ENCODE measurements at places on chromosomes 6 and 20. TPM values are rescaled to one million over a fixed set of nuclear protein-coding genes. Genes with fewer than 3 reads are reported as not detected.

Gene CD93
- total RNA-seq = 45.4 TPM

Gene FOXC1
- 9.8 TPM for total RNA-seq

Gene UNC5CL
- 0.25 TPM for total RNA-seq

Gene MAD2L1BP
- 58.4 TPM for total RNA-seq

Gene LAMP5
- total RNA-seq = 0.74 TPM

Gene COL20A1
- not detected for total RNA-seq

Gene TTBK1
- total RNA-seq = not detected

DNA sequence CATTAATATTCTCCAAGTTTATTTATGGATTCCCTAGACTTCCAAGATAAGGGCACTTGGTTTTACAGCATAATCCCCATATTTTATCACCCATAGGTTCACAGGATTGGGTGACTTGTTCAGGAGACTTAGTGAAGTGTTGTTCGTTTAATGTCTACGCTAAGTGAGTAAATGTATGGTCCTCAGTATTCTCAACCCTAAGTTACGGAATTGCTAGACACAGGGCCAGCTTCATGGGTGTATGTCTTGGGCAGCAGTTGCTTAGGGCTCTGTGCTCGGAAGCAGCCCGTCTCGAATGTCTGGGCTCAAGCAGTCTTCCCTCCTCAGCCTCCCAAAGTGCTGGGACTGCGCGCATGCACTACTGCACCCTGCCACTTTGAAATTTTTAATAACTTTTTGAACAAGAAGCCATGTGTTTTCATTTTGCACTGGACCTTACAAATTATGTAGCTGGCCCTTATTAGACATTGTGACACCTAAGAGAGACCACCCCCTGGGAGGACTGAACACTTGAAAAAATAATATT is 91.5 kb upstream of the ZNF217 start:
- no peak for DNase-seq

DNA sequence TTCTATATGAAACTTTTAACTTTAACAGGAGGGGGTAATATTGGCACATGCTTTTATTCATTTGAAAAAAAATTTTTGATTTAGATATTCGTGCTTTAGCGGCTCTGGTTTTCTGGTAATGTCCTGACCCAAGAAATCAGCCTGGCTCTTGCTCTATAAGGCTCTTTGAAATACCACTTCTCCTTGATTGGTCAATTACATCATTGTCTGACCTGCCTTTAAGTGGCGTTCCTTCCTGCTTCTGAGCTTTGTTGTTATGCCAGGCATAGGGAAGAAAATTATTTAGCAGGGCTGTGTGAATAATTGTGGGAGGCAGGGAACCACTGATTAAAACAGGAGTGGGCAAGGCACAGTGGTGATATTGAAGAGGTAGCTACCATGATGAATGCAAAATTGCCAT is 3.9 kb downstream of the RNF144B start:
- DNase-seq = no peak

DNA sequence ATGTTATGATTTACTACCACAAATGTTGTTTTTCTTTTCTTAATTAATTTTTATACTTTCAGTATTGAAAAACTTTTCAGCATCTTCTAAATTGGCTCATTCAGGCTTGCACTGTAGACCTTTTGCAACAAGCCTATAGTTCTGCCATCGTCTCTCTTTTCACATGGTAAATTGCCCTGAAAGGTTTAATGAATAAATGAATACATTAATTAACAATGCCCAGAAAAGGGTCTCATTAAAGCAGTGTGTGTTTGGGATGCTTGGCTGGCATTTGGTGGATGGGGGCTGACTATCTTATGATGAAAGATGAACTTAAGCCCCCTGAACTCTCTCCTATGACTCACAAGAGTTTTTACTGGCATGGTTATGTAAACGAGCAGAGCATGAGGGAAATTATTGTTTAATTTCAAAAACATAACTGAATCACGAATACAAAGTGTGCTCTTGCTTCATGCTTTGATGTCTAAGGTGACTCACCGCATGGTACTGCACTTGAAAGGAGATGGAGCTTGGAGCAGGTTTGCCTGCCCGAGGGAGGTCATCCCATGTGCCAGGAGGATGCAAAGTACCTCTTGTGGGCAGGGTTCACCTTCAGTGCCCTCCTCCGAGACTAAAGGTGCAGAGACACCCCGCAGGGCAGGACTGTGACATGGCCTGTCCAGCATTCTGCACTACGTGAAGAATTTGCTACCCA is 13.8 kb upstream of the PCK1 start:
- no peak for DNase-seq

- no peak for DNase-seq
Observed at GRCh38 chr6:32075781-32076180, 33.4 kb downstream of the TNXB start.

GRCh38 chr6:101776919-101777350 is 383.4 kb downstream of the GRIK2 start:
- DNase-seq = no peak

DNA sequence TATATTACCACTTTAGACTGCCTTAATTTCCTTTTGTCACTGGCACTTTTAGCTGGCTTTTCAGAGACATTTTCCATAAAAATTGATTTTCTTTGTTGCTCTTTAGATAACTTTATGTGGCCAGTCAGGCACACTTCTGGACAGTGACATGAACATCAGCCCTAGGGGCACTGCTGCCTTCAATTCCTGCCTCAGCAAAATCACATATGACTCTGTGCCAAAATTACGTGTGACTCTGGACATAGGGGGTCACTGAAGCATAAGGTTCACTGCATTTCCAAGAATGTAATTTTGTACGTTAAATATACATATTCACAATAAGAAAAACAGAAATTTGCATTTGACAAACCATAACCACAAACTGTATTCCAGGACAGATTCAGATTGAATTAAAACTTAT is 66.5 kb downstream of the ESF1 start:
- no peak for DNase-seq

- DNase-seq = no peak
Observed at GRCh38 chr6:68054756-68055155, 580.3 kb upstream of the ADGRB3 start.

- no peak for DNase-seq
Observed at GRCh38 chr6:39669973-39670342, 55.2 kb downstream of the KIF6 start.

GRCh38 chr6:108497883-108498282 is 62.8 kb upstream of the FOXO3 start:
- no peak for DNase-seq

GRCh38 chr6:123655521-123656306 is 19.0 kb upstream of the TRDN start:
- no peak for DNase-seq

- DNase-seq = no peak
Observed at GRCh38 chr6:165863801-165864200, 200.8 kb upstream of the PDE10A start.

DNA sequence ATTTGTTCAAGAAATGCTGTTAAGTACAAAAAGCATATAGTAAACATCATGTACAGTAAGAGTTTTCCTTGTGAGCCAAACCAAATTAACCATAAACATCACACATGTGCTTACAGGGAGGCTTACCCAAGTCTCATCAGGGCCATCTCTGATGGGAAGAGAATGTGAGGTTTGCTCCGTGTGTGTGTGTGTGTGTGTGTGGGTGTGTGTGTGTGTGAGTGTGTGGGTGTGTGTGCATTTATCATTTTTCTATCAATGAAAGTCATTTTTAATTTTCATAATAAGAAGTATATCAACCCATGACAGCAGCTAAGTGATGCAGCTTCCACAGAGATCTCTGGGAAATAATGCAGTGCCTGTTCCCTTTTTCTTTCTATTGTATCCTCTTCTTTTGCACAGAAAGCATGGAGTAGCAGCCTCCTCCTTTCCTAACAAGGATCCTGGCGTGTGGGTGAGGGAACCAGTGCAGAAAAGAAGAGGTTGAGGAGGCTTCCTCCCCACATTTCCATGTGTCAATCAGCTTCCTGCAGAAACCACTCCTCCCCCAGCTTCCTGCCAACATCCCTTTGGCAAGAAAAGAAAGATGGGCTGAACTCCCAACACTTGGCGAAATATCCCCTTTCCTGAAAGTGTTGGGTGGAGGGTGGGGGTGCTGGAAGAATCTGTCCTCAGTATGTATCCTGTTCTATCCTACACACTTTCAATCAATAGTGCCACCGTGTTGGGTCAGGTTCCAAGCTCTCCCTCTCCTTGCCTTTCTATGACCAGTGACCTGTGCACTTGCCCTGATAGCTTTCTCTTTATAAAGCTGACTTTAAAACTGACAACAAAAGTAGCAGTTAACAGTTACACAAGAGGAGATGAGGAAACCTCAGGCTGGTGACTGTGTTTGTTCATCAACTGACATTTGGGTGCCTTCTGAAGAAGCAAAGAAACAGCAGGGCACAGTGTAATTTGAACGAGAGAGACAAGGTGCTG is 251.8 kb upstream of the CITED2 start:
- DNase-seq = no peak

DNA sequence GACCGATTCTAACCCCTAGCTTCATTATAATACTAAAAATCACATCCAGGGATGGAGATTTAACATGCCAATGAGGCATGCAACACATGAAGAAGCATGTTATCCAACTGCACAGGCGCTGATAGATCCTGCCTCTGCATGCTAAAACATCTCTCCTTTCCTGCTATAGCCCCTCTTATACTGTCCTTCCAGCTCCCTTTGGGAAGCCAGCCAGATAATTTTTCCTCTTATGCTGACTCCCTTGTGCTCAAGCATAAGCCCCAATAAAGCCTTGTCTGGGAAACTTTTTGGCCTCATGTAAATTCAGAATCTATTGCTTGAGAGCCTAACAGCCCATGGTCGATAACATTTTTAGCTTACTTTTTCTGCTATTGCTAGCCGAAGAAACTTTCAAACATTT is 404.3 kb downstream of the EPM2A start:
- no peak for DNase-seq

- DNase-seq = no peak
Observed at GRCh38 chr20:11216451-11217314, 542.9 kb upstream of the JAG1 start.

GRCh38 chr6:3340358-3340802 is 81.6 kb downstream of the PSMG4 start:
- DNase-seq = no peak

GRCh38 chr20:41379551-41379950 is 12.9 kb upstream of the EMILIN3 start:
- no peak for DNase-seq

GRCh38 chr6:40722553-40723258 is 135.5 kb upstream of the LRFN2 start:
- DNase-seq = no peak

DNA sequence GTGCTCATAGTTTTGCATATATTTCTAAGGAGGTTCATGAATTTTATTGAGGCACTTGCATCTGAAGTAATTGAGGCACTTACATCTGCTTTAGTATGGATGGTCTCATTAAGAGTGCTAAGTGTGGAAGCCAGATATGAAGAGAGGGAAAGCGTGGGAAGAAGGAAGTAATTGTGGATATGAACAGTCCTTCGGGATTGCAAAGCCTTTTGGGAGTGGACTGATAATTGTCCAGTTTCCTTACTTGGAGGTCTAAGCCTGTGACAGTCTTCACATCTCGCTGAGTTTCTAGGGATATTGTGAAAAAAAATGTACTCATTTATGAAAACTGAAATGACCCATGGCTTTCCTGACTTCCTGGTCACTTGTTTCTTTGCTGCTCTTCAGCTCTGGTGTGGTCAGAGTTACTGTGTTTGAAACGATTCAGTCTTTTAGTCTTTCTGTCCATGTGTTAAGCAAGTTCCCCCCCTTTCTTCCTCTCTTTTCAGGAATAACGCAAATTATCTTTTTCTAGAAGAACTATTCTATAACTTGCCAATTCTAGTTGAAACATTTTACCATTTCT is 137.3 kb downstream of the ZFAND3 start:
- DNase-seq = no peak

DNA sequence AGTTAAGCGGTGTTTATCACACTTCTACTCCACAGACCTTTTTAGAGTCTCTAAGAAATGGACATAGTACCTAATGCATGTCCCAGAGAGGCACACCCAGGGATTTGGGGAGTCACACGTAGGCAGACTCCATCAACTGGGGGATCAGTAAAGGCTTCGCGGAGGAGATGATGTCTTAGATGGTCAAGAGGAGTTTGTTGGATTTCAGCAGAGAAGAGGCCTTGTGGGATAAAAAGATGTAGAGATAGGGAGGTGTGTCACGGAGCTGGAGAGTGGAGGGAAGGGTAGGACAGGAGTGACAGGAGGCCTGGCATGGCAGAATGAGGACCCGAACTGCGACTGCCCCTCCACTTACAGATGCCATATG is 9.1 kb downstream of the DYNLRB1 start:
- no peak for DNase-seq

DNA sequence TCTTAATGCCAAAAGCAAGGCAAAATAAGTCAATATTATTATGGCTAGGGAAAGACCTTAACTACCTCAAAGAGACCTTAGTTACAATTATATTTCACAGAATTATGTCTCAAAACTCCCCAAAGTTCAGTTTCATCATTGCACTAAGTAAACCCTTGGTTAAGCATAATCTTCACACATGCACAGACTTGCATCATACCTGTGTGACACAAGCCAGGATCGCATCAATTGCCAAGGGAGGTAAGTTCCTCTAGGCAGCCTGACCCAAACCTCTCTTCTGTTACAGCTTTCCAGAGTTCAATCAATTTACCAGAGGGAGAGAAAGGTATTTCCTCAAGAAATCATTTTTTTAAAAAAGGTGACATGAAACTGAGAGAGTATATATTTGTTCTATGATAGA is 31.9 kb upstream of the PRSS35 start:
- DNase-seq = no peak

DNA sequence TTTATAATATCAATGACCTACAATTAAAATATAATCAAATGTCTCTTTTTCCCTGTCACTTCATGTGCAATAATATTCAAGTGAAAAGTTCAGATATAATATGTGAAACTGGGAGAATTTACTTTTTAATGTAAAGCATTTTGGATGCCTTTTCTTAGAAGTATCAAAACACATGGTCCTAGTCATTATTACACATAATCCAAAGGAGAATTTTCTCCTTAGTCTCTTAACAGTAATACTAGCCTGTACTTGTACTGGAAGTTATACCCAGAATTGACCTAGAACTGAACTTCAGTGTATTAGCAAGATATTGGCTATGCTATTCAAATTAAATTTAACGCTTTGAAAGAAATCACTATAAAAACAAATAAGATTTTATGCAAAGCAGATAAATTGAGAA is 842.6 kb upstream of the MANEA start:
- DNase-seq = no peak

All from vagina (tissue), 2 donors.